Fibroblast of skin of scalp (primary cell): ENCODE measurements at places on chromosomes 2 and 18.

DNA sequence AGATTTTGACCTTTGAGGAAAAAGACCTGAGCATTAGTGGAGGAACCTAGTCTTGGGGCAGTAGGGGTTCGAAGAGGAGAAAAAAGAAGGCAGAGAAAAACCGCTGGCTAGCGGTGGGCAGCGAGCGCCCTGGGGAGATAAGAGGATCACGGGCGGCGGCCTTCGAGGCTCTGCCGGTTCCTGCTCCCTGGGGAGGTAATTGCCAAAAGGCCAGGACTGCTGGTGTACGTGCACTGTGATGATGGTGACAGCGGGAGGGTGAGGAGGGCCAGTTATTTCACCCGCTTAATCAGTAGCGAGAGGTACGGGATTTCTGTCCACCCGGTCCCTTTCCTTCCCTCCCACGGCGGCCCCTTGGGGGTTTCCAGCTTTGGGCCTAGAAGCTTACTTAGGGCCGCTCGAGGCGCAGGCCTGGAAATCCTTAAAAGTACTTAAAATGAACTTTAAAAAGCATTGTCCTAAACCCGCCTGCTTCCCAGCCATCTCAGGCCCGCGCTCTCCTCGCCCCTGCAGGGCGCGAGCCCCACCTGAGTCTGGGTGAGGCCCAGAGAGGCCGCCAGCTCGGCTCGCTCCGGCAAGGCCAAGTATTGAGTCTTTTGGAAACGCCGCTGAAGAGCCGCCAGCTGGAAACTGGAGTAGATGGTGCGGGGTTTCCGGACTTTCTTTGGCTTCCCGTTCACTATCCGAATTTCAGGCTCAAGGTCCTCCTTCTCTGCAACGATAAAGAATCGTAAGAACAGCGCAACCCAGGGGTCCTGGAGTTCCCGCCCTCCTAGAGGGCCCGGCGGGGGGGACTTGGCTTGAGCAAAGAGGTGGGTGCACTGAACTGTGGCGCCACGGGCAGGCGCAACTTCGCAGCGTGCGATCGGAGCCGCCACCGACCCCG lies 1.5 kb downstream of the DLX2 start:
- no peak for DNase-seq

DNA sequence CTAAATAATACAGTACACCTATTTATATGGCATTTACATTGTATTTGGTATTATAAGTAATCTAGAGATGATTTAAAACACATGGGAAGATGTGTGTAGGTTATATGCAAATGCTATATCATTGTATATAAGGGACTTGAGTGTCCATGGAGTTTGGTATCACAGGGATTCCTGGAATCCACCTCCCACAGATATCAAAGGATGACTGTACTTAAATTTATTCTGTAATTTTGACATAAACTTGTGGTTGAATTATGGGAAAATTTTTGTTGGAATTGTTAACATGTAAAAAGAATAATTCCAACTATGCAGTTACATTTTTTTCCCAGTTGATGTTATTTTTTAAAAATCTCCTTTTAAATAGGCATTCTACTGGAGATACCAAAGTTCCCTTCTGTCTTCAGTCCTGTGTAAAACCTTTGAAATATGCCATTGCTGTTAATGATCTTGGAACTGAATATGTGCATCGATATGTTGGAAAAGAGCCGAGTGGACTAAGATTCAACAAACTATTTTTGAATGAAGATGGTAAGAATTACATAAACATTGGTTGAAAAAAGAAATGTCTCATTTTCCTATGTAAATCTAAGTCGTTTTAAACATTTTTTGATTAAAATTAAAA lies 24.1 kb downstream of the GLS start:
- DNase-seq, result peak; percentile 95

GRCh38 chr2:48268671-48269070 lies 261.3 kb upstream of the STON1 start:
- DNase-seq, result no peak

DNA sequence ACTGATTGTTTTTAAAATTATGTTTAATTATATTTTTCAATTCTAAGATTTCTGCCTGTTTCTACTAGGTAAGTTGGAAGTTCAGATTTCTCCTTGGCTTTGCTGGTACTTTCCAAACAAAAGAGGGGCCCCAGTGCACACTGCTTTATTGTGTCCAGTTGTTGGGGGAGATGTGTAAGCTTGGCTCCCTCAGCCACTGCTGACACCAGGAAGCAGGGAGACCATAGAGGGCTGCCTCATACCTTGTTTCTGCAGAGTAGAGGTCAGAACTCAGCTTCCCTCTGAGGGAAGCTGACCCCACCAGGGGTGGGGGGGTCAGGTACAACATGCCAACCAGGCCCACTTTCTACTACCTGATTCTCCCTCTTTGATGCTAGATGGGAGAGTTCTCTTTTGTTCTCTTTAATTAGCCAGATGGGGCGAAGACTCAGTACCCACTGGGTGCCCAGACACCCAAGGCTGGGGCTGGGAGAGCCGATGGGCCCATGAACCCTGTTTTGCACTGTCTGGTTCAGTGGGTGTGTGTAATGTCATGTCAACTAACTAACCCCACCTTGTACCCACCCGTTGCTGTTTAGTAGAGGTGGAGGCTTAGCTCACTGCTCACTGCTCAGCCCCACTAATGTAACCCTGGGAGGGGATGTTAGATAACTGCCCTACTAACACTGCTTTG lies 14.7 kb downstream of the BCL2L11 start:
- no peak for DNase-seq

- DNase-seq, result peak; percentile 21
Observed at GRCh38 chr2:86280191-86280667, 57.2 kb downstream of the REEP1 start.

GRCh38 chr2:106097038-106098000 lies 96.8 kb downstream of the UXS1 start:
- DNase-seq, result no peak

GRCh38 chr2:85434696-85435095 lies 16.2 kb downstream of the SH2D6 start:
- DNase-seq, result no peak

DNA sequence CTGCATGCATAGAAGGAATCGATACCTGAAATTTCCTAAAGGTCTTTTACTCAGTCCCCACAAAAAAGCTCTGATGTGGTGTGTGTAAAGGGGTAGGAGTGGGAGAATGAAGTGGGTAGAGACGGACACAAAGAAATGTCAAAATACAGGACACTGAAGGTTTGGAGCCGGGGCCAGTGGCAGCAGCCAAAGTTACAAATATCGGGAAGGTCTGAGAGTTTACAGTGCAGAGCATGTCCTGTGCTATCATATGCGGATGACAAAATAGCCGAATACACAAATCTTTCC lies 89.9 kb upstream of the STON1 start:
- DNase-seq, result no peak

DNA sequence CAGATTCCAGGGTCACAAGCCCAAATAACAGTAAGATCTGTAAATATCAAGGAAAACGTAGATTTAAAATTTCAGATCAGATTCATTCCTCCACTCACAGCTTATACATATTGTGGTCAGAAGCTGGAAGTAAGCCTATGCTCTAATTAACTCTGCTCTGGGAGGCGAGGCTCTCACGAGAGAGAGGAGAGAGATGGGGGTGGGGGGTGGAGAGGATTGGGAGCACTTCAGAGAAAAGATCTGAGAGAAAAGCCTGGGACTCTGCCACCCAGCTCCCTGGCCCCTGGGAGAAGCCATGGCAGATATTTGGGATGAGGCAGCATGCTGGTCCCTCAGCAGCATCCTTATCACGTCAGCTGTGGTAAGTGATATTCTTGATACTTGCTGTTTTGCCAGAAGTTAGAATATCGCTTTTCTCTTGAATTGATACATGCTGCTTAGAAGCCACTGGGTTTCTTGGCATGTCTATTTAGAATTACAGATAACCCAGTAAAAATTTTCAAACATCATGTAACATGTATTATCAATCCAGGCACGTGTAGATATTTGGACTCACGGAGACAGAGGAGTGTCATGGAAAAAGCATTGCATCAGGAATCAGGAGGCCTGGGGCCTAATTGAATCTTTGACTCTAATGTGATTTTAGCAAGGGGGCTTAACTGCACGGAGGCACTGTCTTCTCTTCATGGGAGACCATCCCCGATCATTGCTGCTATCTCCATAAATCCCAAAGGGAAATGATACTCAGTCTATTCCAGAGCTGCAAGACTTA lies 265.4 kb downstream of the HRH4 start:
- DNase-seq, result peak; percentile 5

- peak; percentile 46 for DNase-seq
Observed at GRCh38 chr2:108351889-108352288, 25.9 kb upstream of the SULT1C4 start.

- no peak for DNase-seq
Observed at GRCh38 chr2:120590841-120591240, 144.8 kb upstream of the GLI2 start.

GRCh38 chr2:120595739-120596138 lies 139.9 kb upstream of the GLI2 start:
- no peak for DNase-seq

GRCh38 chr2:48346124-48346536 lies 183.8 kb upstream of the STON1 start:
- peak; percentile 14 for DNase-seq

DNA sequence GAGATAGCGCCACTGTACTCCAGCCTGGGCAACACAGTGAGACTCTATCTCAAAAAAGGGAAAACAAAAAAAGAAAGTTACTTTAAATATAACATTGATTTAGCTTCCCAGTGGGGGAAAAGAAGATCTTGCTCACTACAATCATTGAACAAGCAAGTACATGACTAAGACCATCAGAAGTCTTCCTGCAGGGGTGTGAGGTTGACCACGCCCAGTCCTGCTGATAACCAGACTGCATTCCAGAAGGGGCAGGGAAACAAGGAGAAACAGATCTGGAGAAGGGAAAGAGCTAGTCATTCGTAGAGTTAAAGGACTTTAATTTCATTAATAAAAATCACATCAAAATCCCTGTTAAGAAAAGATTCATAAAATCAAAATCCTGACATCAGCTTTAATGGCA lies 77.5 kb downstream of the EPHA4 start:
- no peak for DNase-seq

GRCh38 chr2:56034258-56034657 lies 110.7 kb upstream of the EFEMP1 start:
- no peak for DNase-seq

DNA sequence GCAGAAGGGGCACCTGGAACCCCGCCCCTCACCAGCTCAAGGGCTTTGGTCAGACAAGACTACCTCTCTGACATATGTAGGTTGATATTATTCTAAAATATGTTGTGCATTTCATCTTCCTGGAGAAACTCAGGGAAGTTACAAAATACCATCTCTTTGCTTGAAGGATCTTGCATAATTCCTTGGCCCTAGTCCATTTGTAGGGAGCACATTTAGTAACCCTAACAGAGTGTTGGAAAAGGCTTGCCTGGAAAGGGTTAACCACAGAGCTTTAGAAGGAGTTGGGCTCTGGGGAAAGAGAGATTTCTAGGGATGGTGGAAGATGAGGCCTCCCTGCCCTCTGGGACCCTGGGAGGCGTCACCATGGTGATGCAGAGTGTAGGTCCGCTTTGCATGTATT lies 143.0 kb upstream of the SLC1A4 start:
- peak; percentile 41 for DNase-seq

DNA sequence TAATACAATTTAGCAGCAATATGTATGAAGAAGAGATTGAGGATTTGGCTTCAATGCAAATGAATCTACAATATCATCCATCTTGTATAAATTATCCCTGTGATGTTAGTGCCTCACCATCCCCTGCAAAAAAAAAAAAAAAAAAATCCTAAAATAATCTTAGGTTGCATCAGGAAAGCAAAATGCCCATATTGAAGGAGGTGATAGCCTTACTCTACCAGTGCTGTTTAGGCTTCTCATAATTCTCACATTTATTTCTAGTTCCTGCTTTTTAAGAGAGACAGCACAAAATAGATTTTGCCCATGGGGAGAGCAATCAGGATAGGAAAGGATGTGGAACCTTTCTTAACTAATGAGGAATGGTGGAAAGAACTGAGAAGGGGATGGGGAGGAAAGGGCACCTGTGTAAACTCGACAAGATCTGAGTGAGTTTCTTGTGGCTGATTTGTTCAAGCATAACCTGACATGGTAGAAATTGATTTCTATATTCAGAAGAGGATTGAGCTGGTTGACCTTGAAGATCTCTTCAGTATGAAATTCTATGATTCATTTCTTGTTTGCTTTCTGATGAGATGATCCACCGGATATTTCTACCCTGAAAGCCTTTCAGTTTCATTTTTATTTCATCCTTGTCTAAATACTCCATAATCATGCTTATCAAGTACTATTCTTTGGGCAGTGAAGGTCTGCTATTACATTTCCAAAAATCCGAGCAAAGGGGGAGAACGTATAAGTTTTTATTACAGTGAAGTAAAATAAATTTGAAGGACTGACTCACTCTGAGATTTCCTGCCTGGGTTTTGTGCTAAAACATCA lies 391.2 kb downstream of the PTPRM start:
- DNase-seq, result no peak

- no peak for DNase-seq
Observed at GRCh38 chr2:197327472-197328098, 17.0 kb upstream of the ANKRD44 start.

- DNase-seq, result peak; percentile 31
Observed at GRCh38 chr2:79855264-79856006, 342.6 kb downstream of the CTNNA2 start.

GRCh38 chr2:13034861-13035260 lies 318.1 kb downstream of the TRIB2 start:
- DNase-seq, result peak; percentile 45

DNA sequence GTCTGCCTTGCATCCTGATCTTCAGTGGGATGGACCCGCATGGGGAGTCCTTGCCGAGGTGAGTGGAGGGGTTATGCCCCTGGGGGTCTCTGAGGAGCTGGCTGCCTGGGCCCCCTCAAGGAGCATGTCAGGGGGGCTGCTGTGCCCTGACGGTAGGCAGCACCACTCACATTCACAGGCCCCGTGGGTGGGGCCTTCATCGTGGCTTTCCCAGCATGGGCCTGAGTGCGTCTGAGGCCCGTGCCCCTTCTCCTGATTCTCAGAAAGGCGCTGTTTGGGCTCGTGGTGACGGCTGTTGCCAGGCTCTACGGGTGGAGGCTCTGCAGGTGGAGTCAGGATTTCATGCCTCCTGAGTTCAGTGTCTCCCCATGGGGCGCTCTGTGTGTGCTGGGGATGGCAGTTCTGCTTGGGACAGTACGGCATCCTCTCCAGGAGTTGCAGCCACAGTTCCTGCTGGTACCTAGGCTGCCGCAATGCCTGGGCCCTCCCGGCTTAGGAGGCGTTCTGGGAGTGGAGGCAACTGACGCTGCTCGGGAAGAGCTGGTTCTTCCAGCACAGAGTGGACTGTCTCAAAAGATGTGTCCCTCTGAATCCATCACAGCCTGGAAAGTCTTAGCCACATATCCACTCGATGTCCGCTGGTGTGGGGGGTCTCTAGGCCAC lies 57.3 kb downstream of the NTSR2 start:
- no peak for DNase-seq

GRCh38 chr2:23487735-23488492 lies 102.9 kb downstream of the KLHL29 start:
- DNase-seq, result peak; percentile 35

GRCh38 chr2:129443235-129443864 lies 536.1 kb upstream of the RAB6C start:
- no peak for DNase-seq

- no peak for DNase-seq
Observed at GRCh38 chr2:124822516-124822915, 797.4 kb downstream of the CNTNAP5 start.

- DNase-seq, result peak; percentile 79
Observed at GRCh38 chr2:38505779-38506178, 96.9 kb downstream of the HNRNPLL start.
